ENCODE measurements at places on chromosomes 6 and 20.

DNA sequence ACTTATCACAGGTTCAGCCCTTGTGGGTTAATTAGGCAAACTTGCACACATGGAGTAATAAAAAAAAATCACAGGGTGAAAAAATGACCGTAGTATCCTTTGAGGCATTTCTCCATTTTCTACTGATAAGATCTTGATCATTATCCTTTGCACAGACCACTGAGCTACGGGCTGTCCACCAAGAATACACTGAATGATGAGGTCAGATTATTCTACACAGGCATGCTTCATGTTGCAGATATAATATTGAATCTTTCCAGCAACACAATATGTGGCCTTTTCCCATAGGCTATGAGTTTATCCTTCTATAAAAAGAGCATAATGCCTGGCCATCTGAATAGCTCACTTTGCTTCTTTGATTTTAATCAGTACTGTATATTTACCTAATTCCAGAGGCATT lies 168.9 kb downstream of the FRK start:
- DNase-seq: no peak

GRCh38 chr6:129744201-129744879 lies 34.4 kb upstream of the ARHGAP18 start:
- DNase-seq: peak; percentile 86

DNA sequence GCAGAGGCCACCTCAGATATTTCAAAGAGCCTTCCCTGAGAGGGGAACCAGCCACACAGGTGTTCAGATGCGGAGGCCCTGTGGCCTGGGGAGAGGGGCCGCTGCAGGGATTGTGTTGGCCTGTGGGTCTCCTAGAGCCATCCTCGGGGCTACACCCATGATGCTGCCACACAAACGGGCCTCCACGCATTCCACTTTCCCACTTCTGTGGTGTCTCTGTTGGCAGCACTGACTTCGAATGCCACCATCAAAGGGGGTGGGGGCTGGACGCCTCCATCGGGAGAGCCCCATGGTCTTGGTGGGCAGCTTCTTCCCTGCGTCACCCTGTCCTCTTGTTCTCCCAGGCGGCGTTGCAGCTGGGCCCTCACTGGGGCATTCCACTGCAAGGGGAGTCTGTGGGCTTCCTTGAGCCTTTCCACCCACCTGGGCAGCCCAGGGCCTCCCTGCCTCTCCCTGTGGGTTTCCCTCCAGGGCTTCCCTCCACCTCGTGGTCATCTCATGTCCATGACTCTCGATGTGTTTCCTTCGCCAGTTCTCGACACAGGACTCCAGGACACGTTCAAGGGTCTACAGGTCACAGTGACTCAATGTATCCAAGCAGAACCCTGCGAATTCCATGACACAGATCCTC lies 145.5 kb downstream of the ERMARD start:
- no peak for DNase-seq

GRCh38 chr6:44003345-44004061 lies 123.7 kb downstream of the MRPL14 start:
- DNase-seq: no peak

DNA sequence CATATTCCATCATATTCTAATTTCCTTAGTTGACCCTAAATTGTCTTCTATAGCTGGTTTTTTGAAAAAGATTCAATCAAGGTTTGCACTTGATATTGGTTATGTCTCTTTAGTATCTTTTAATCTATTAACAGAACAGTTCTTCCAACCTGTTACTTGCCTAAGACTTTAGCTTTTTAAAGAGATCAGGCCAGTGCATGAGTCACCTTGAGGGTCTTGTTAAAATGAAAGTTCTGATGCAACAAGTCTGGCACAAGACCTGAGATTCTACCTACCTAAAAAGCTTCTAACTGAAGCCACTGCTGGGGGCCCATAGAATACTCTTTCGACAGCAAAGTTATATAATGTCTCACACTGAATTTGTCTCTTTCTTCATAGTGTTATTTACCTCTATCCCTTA lies 3.2 kb downstream of the USP45 start:
- no peak for DNase-seq

GRCh38 chr20:13984211-13984610 lies 6.2 kb downstream of the SEL1L2 start:
- DNase-seq: no peak

DNA sequence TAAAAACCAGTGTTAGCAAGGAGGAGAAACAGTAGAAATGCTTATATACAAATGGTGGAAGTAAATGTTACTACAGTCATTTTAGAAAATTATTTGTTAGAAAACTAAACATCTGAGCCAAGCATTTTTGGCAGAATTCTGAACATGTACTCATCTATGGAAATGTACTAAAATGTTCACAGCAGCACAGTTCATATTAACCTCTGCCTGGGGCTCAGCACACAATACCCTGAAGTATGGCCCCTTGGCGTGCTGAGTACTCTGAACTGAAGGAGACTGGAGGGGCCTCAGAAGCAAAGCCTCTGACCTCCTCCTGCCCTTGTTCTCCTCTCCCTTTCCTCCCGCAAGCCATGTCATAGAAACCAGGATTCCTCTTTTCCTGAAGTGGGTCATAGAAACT lies 66.2 kb upstream of the RALGAPA2 start:
- DNase-seq: no peak

DNA sequence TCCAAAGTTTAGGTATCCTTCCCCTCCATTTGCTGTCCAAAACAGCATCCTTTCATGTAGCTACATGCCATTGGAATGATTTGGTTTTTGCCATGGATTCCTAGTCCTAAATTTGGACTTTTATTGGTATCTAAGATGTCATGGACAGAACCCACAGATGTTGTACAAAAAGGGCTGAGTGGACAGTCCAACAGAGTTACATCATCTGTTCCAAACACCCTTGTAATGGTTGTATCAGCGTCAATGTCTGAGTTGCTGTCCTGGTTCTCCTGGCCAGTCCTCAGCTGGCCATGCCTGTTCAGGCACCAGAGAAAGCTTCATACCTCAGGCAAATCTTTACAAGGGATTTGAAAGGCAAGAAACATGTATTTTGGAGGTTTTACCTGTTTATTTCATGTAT lies 191.3 kb downstream of the ESR1 start:
- DNase-seq: no peak

- DNase-seq: no peak
Observed at GRCh38 chr20:52457826-52458225, 266.2 kb upstream of the ZFP64 start.

DNA sequence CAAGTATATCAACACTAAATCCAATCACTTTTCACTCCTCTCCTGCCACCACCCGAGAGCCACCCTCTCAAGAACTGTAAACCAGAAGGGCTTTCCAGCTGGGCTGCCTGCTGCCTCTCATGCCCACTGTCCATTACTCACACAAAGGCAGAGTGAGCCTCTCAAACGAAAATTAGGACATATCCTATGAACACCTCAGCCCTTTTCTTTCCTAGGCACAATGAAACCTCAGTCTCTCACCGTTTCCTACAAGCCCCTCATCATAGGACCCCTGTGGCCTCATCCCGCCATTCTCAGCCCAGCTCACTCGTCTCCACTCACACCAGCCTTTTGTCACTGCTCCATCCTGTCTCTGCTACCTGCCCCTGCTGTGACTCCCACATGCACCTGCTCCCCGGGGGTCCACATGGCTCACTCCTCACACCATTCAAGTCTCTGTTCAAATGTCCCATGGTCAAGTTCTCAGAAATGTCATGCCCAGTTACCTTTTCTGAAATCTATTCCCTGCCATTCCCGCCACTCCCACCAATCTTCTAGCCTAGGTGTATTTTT lies 7.4 kb downstream of the HLA-F start:
- DNase-seq: no peak

- DNase-seq: no peak
Observed at GRCh38 chr20:54123587-54124180, 50.1 kb downstream of the CYP24A1 start.

DNA sequence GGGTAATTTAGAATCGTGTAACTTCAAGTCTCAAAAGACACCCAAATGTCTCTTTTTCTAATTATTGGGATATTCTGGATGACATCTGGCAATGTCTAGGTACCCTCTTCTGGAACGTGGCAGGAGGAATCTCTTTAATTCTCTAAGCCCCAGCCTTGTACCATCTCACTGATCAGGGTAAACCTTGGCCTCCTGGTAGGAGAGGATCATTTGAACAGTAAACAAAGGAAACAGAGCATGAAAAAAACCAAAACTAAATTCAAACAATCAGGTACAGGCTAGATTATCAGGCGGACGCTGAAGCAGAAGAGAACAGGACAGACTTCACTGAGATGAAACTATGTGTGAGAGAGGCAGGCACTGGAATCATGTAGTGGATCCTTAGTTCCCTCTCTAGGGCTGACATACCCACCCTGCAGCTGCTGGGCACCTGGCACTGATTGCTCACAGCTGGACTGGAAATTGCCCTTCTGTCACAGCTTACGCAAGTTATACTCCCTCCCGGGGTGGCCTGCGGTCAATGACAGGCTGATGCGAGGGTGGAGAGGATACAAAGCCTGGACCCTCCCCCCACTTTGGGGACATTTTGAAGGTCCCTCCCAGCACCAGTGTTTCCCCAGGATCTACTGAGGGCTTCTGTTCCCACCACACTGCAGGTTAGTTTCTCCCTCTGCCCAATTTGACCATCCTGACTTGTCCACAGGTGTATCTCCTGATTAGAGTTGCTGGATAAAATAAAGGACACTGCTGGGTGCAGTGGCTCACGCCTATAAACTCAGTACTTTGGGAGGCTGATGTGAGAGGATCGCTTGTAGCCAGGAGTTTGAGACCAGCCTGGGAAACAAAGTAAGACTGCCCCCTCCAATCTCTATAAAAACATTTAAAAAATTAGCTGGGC lies 20.6 kb upstream of the ZBTB24 start:
- no peak for DNase-seq

DNA sequence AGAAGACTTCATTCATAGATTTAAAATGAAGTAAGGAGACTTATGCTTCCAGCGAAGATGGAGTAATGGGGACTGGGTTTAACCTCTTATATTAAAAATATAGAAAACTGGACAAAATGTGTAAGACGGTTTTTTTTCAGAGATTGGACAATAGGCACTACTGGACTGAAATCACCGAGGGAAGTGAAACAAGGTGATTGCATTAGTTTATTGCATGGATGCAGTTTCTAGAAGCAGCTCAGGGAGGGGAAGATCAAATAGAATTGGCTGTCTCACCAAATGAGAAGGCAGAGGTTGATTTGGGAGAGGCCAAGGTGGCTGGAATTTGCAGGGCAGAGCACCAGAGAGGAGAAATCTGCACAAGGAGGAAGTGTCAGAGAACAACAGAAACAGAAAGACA lies 162.6 kb downstream of the DNAH8 start:
- DNase-seq: no peak

- no peak for DNase-seq
Observed at GRCh38 chr6:168083514-168083885, 4.5 kb upstream of the FRMD1 start.

- DNase-seq: no peak
Observed at GRCh38 chr6:31965700-31966099, 6.2 kb downstream of the DXO start.

DNA sequence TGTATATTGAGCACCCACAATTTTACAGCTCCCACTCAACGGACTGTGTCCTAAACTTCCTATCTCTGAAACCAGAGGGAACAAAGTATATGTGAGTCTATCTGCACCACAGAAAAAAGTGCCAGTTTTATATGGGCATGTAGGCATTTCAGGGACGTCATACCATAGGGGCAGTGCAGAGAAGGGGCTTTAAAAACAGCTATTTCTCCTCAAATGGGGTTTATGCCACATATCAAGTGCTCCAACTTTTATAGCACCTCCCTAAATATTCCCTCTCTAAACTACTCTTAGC lies 28.9 kb upstream of the ASF1A start:
- no peak for DNase-seq

DNA sequence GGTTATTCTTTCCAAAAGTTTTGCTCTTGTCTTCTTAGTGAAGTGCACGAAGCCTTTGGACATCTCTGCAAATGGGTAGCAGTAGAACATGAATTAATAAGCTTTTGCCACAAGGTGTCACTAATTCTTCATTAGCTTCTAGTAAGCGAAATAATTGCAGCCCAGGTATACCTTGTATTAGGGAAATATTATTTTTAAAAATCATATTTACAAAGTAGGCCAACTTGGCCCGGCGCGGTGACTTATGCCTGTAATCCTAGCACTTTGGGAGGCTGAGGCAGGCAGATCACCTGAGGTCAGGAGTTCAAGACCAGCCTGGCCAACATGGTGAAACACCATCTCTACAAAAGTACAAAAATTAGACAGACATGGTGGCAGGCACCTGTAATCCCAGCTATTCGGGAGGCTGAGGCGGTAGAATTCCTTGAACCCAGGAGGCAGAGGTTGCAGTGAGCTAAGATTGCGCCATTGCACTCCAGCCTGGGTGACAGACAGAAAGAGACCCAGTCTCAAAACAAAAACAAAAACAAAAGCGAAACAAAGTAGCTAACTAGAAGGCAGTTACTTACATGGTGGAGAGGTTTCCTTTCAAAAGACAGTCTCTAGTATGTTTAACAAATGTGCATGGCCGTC lies 8.8 kb upstream of the RSPH3 start:
- no peak for DNase-seq

- no peak for DNase-seq
Observed at GRCh38 chr6:33166811-33167210, 25.5 kb downstream of the COL11A2 start.

DNA sequence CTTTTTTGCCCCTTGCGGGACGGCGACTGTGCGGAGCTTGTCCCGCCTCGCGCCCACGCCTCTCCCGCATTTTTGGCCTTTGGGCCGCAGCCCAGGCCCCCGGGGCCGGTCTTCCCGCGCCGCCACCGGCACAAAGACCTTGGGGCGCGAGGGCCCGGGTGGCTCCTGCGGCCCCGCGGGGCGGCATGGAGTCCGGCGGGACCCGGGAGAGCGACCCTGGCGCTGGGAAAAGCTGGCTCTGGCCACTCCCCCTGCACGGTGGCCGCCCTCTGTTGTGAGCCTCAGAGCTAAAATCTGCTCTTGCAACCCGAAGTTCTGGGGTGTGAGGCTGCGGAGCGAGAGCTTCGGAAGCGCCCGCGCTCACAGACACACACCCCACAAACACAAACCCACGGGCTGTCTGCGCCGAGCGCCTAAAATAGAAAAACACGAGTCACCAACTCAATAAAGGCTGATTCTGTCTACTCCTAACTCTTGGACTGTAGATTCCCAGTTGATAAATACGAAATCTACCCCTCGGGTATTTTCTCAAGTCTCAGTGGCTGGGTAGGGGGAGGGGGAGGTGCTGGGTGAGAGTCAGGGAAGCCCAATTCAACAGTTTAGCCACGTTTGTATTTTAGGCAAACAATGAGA lies 496 bp upstream of the BEND3 start:
- DNase-seq: no peak

GRCh38 chr6:139965393-139965792 lies 590.9 kb upstream of the CITED2 start:
- DNase-seq: no peak

GRCh38 chr6:138157986-138158638 lies 3.6 kb upstream of the ARFGEF3 start:
- no peak for DNase-seq

DNA sequence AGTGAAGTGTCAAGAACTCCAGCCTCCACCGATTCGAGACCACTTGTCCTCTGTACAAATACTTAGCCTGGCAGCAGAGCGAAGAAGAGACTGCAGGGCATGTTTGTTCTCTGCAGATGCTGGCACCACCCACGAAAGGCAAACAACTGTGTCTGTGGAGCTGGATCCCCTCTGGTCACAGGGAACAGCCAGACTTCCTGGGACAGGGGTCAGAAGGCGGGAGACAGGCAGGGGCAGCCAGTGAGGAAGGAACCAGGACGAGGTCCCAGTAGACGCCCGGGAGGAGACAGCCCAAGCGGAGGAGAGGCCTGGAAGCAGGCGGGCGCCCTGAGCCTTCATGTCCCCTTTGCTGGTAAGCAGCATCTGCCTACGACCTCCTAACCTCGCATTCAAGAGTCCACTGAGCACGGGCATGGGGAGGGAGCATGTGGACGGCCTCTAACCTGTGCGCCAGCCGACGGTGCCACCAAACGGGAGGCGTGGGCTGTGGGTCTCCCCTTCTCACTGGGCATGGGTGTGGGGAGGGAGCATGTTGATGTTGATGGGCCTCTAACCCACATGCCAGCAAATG lies 265.5 kb downstream of the DLL1 start:
- no peak for DNase-seq
